ENCODE measurements at places on chromosomes 11 and 22. TPM values are rescaled to one million over a fixed set of nuclear protein-coding genes. Genes with fewer than 3 reads are reported as not detected.

Gene RHOD
- 199 TPM for total RNA-seq

Gene ILK
- 77.8 TPM for total RNA-seq

Gene OR52H1
- total RNA-seq: not detected

Gene LGR4
- 38.9 TPM for total RNA-seq

Gene GALNT18
- 14.4 TPM for total RNA-seq

Gene DRD2
- 0.14 TPM for total RNA-seq

Gene ZNRF3
- total RNA-seq: 8.1 TPM
